ENCODE measurements at places on chromosomes 3 and 15.

GRCh38 chr15:61499376-61499775, 270.3 kb upstream of the RORA start:
- DNase-seq, result no peak

DNA sequence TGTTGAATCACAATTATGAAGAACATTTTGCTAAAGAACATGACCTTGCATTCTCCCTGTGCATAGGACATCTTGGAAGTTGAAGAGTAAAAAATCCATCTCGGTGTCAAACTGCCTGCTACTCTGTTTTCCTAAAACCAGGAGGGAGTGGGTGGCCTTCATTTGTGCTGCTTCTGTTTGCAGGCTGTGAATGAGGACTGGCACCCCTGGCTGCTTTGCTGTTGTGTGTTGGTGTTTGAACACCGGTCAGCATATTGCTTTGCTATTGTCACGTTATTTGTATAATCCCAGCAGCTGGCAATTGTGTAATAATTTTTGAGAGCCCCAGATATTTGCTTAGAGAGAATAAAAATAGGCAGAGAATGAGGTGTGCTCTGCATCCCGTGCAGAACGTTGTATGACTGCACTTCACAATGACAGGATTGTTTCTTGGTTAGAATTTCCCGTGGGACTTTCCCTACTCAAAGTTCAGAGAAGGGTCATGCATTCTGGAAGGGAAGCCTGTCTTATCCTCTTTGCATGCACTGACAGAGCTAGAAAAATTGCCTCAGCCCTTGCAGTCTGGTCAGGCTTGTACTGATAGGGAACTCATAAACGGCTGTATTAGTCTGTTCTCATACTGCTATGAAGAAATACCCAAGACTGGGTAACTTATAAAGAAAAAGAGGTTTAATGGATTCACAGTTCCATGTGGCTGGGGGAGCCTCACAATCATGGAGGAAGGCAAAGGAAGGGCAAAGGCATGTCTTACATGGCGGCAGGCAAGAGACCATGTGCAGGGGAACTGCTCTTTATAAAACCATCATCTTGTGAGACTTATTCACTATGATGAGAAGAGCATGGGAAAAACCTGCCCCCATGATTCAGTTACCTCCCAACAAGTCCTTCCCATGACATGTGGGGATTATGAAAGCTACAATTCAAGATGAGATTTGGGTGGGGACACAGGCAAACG, 16.3 kb downstream of the SV2B start:
- DNase-seq, result peak; percentile 27

DNA sequence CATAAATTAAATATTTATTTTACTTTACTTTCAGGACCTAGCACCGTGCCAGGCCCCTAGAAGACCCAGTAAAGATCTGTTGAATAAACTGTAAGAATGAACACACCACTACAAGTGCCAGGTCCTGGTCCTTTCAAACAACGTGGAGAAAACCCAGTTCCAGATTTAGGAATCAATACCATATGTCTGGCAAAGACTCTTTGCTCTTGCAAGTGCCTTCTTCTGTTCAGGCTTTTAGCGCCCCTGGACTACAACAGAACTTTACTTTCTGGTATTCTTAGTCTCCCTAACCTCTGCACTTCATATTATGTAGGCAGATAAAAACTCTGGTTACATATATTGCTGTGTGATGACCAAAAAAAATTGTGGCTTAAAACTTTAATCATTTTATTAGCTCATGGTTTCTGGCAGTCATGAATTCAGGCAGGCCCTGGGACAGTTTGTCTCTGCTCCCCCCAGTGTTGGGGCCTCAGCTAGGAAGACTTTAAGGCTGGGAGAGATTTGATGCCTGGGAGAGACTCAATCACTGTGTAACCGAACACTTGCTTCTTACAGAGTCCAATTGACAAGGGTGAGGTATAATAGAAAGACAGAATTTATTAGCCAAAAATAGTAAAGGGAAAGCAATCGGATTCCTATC, 2.9 kb upstream of the PSMA4 start:
- no peak for DNase-seq

DNA sequence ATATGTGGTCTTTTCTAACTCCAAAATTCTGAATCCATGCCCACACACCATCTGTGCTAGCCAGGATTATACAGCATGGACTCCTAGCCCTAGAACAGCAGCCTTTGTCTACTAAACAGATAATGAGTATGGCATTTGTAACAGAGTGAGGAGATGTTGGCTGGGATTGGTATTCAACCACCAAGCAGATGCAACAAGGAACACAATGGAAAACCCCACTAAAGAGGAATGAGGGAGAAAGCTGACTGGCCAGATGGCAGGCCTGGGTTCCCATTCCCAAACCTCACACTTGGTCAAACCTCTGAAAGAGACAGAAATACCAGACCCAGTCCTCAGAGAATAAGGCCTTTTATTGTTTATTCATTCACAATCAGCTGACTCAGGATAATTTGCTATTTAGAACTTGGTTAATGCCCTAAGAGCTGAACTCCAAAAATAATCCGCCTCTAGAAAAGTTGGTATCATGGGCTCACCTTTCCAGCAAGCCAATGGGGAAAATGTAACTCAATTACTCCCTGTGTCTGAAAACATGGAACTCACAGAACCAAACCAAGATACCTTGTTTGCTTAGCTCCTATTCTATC, 145.6 kb downstream of the LRRC3B start:
- DNase-seq, result no peak

DNA sequence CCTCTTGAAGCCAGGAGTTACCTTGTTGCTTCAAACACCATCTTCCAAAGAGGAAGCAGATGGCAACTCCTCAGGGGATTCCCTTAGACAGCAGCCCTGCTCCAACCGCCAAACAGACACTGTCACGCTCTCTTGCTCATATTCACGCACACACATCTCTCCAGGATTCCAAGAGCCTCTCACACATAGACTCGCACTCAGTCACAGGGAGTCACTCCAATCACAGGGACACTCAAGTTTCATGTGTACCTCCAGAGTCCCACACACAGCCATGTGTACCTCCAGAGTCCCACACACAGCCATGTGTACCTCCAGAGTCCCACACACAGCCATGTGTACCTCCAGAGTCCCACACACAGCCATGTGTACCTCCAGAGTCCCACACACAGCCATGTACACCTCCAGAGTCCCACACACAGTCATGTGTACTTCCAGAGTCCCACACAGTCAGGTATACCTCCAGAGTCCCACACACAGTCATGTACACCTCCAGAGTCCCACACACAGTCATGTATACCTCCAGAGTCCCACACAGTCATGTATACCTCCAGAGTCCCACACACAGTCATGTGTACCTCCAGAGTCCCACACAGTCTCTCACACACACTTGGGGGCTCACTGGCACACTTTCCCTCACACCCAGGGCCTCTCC, 6.1 kb downstream of the VWA5B2 start:
- no peak for DNase-seq

DNA sequence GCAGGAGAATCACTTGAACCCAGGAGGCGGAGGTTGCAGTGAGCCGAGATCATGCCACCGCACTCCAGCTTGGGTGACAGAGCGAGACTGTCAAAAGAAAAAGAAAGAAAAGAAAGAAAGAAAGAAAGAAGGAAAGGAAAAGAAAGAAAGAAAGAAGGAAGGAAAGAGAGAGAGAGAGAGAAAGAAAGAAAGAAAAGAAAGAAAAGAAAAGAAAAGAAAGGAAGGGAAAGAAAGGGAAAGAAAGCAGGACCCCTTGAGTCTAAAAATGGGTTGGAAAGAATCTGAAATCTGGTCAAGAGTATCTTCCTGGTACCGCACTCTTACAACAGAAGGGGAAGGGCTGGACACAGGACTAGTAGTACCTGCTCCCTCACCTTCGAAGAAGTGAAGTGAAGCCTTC, 19.6 kb downstream of the CRYGS start:
- no peak for DNase-seq

DNA sequence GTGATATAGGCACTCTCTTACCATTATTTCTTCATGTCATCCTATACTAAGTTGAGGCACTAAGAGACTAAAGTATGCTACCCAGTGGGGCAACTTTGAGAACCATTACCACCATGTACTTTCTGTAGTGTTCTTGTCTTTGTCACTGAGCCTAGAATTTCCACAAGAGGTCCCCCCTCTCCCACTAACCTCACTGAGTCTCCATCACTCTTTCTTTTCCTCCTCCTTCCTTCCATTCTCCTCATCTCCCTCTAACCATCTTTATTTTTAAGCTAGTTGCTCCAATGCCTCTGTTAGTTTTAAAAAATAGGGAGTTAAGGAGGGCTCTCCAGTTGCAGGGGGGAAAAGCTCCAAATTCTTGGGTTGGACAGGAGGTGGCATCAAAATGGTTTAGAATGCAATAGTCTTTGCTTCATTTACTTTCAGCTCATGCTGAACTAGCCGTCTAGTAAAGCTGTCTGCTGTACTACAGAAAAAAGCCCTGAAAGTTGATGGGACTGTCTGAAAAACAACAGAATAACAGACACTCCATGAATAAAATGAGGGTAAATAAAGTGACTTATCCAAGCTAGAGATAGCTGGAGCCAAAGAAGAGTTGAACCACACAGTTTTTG, 85.1 kb upstream of the MYRIP start:
- no peak for DNase-seq

GRCh38 chr3:18531662-18532061, 106.5 kb upstream of the SATB1 start:
- DNase-seq, result no peak

- no peak for DNase-seq
Observed at GRCh38 chr3:171760477-171760876, 49.8 kb downstream of the PLD1 start.

GRCh38 chr15:68626739-68627138, 47.9 kb downstream of the CORO2B start:
- DNase-seq, result no peak

DNA sequence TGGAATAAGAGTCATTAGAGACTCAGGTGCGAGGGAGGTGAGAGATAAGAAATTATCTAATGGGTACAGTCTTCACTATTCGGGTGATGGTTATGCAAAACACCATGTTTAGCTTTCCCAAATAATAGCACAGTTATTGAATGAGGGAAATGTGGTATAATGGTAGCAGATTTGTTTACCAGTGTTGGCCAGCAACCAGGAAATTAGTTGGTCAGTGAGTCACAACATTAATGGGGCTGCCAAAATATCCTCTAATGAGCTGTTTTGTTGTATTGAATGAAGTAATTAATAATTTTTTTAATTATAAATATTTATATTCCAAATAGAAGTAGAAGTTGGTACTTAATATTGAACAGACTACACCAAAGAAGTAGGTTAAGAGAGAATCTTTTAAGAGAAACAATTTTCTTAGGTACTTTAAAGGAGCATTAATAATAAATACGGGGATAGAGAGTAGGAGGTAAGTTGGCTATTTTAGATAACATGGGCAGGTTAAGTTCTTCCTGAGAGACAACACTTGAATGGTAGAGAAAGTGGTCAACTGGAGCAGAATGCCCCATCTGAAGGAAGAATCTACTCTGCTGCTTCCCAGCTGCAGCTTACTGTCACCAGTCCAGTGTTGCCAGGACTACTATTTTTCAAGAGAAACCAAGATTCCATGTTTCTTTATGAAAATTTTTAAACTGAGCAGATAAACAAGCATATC, 218.8 kb downstream of the UBE2E2 start:
- DNase-seq, result no peak

DNA sequence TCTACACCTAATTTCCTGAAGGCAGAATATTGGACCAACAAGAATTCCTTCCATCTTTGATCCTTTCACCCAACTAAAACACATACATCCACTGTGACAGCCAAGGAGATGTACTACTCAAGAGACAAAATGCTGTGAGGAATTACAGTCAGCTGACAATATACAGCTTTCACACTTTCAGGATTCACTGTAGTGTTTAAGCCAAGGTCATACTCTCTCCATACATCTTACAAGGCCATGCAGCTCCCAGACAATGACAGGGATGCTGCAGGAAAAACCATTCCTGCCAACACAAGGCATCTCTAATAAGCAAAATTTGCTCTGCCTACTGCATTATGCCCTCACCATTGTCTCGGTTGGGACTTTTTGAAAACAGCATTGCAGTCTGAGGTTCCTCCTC, 170.7 kb downstream of the TBC1D5 start:
- DNase-seq, result no peak

DNA sequence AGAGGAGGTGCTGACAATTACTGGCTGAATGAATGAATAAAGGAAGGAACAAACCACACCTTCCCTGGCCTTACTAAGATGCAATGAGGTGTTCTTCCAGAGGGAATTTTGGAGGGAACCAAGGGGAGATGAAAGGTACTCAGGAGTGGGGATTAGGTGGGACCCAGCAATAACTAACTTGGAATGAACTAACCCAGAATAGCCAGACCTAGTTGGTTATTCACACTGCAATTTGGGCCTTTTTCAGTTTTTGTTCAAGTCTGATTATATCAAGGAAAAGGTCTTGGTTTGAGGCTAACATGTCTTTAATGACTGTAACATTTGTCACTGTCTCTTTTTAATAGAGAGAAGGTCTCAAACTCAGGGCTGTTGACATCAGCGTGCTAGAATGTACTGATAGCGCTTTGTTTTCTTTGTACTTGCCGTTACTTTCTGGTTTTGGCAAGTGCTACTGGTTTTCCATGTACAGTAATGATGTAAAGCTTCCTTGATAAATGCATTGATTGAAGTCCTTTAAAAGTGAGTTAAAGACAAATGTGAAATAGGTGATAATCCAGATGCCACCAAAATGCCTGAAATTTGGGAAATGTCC, 3.2 kb upstream of the PLXND1 start:
- no peak for DNase-seq

- DNase-seq, result no peak
Observed at GRCh38 chr3:25455441-25456132, 27.5 kb downstream of the RARB start.

GRCh38 chr3:132486099-132486498, 68.8 kb downstream of the DNAJC13 start:
- no peak for DNase-seq

- DNase-seq, result no peak
Observed at GRCh38 chr3:11476735-11477144, 167.0 kb downstream of the VGLL4 start.

- no peak for DNase-seq
Observed at GRCh38 chr15:71089801-71090200, 25.5 kb upstream of the THSD4 start.

GRCh38 chr15:75107908-75108838, 84.8 kb downstream of the PPCDC start:
- peak; percentile 85 for DNase-seq

- peak; percentile 48 for DNase-seq
Observed at GRCh38 chr15:96053031-96053780, 277.3 kb upstream of the NR2F2 start.

DNA sequence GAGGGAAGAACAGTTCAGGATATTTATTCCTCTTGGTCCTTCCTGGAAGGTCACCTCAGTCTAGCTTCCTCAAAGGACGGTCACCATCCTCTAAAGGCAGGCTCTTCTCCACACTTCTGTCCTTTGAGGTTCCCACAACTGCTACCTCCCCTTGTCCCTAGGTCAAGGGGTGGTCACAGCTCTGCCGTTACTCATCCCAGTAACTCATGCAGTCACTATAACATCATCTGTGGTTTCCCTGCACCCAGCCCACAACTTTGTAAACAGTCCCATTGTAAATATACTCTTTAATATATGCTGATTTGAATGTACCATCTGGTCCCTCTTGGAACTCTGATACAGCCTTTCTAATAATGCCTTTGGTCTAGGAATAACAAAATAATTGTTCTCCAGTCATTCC, 887.4 kb downstream of the FHIT start:
- DNase-seq, result peak; percentile 7

GRCh38 chr3:50327129-50327528, 894 bp downstream of the TUSC2 start:
- DNase-seq, result no peak

GRCh38 chr3:61015859-61016258, 235.4 kb downstream of the FHIT start:
- no peak for DNase-seq
